ENCODE measurements at places on chromosomes 7 and 10. TPM values are rescaled to one million over a fixed set of nuclear protein-coding genes. Genes with fewer than 3 reads are reported as not detected.

BAZ1B gene
- 47.0 TPM for total RNA-seq

PDE6C gene
- total RNA-seq = not detected

FEZF1 gene
- not detected for total RNA-seq

DNA sequence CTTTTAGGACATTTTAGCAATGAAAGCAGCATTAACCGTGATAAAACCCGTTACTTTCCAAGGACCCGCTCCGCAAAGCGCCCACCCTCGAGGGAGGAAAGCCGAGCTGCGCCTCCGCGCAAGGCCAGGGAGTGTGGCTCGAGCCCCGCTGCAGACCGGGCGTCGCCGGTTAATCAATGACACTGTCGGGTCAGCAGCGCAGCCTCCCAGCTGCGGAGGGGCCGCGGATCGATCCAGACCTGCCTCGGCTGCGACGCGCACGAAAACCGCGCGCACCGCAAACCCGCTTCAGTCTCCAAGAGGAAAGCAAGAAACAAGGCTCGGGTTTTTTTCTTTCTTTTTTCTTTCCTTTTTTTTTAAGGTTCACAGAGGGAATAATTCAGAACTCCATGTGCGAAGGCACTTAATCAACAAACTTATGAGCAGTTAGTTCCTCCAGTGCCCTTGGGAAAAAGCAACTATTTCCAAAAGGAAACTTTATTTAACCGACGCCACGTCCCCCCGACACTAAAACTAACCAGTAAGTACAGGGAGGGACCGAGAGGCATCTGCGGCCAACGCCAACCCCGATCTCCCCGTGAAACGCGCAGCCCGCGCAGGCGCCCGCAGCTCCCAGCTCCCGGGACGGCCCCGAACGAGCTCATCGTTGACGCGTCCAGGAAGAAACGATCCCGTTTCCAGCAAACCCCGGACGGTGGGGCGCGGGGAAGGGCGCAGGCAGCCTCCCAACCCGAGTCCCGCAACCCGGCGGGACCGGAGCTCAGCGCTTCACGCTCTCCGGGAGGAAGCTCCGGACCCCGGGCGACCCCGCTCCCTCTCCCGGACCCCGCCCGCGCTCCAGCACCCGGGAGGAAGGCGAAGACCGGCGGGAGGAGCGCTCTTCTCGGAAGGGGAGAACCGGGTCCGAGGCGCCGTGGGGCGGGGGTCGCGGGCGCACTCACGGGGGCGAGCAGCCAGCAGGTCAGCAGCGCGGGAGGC, 598 bp downstream of the VIPR2 start:
- no peak for DNase-seq

- DNase-seq = no peak
These were observed 12.5 kb upstream of the SRGN start for GRCh38 chr10:69075431-69075830.

- DNase-seq = no peak
These were observed 57.2 kb downstream of the CALML3 start for GRCh38 chr10:5581670-5582566.

- no peak for DNase-seq
These were observed 203.9 kb downstream of the ELFN1 start for GRCh38 chr7:1873857-1874589.

Measured in gastrocnemius medialis (tissue), 4 donors.